ENCODE measurements at places on chromosomes 6 and 20.

- no peak for DNase-seq
Measured at GRCh38 chr6:15674690-15675386, 12.0 kb upstream of the DTNBP1 start.

DNA sequence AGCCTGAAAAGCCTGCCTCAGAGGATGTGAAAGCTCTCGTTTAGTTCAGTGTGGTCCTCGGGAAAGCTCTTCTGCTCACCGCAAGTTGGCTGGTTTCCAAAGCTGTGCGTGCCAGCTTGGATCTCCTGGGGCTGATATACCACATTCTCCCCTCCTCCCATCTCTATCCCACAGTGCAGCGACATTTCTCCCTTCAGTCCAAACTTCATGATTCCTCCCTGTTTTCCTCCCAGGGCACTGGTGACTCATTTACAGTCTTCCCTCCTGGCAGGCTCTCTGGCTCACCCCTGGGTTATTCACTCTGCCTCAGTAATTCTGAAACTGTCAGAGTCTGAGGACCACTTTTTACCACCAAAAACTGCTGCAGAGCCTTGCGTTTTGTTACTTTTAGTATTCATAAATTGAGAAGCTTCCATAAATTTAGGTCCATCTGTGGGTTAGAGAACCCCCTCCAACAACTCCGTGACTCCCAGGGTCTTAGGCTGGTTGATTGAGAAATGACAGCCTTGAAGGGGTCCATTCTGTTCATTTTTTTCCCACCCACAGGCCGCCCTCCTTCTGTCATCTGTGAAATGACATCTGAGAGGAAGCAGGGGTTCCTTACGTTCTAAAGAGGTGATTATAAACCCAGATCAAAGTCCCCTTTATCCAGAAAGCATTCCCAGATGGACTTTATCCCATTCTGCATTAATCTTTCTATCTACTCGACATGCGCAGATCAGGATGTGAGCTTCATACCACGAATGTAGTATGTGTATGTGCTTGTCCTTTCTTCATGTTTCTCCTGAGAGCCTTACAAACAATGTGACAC lies 6.1 kb downstream of the TRIM10 start:
- DNase-seq: no peak

- DNase-seq: no peak
Measured at GRCh38 chr6:117711369-117711768, 36.1 kb downstream of the NUS1 start.

DNA sequence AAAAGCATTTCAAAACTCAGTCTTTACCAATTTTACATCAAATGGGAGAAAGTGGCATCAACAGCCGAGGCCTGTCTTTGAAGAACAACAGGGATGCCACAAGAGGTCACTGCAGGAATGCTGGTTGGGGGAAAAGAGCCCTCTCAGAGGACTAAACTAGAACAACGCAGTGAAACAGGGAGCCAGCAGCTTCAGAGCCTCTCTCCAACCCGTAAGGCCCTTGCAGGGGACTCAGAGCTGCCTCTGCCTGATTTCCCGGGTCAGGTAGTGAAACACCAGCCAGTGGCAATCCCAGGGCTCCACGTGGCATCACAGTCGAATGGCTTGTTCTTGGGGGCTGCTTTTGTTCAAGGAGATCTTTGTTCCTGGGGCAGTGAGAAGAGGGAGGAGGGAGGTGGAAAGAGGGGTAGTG lies 55.0 kb upstream of the KCNK16 start:
- no peak for DNase-seq

DNA sequence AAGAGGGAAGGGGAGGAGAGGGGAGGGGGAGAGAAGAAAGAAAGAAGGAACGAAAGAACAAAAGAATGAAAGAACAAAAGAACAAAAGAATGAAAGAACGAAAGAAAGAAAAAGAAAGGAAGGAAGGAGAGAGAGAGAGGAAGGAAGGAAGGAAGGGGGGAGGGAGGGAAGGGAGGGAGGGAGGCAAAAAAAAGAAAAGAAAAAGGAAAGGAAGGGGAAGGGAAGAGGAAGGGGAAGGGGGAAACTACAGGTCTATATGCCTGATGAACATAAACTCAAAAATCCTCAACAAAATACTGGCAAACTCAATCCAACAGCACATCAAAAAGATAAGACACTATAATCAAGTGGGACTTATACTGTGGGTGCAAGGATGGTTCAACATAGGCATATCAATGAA lies 13.7 kb upstream of the LGSN start:
- no peak for DNase-seq

GRCh38 chr20:50671626-50672025 lies 19.7 kb downstream of the RIPOR3 start:
- no peak for DNase-seq

DNA sequence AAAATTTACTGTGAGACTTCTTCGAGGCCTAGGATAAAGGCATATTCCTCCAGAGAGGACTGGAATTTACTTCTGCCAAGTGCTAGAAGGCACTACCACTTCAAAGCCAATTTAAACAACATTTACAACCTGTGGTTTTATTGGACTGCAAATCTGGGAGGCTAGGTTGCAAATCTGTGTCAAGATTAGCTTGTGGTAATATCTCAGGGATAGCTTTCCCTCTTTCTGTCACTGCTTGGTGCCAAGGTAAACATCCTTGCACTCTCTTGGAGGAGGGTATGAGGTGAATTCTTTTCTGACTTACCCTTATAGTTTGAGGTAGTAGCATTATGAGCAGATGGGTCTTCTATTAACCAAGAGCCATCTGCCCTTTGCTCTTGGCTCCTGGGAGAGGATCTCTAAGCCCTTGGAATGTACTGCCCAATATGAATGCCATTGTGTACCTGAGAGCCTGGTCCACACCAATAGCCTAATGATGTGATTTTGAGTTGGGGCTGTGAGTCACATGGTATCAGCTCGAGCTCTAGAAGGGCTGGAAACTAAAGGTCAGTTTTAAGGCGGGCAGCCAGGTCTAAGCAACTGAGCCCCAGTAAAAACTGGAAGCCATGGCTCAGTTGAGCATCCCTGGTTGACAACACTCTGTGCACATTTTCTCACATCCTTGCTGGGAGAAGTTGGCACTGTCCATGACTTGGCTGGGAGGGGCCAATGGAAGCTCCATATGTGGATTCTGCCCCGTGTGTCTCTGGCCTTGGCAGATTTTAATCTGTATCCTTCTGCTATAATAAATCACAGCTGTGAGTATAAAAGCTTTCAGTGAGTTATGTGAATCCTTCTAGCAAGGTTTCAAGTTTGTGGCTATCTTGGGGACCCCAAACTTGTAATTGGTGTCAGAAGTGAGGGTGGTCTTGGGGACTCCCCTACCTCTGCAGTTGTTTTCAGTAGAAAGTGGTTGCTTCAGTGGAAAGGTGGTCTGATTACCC lies 188.1 kb downstream of the UBE3D start:
- DNase-seq: no peak

DNA sequence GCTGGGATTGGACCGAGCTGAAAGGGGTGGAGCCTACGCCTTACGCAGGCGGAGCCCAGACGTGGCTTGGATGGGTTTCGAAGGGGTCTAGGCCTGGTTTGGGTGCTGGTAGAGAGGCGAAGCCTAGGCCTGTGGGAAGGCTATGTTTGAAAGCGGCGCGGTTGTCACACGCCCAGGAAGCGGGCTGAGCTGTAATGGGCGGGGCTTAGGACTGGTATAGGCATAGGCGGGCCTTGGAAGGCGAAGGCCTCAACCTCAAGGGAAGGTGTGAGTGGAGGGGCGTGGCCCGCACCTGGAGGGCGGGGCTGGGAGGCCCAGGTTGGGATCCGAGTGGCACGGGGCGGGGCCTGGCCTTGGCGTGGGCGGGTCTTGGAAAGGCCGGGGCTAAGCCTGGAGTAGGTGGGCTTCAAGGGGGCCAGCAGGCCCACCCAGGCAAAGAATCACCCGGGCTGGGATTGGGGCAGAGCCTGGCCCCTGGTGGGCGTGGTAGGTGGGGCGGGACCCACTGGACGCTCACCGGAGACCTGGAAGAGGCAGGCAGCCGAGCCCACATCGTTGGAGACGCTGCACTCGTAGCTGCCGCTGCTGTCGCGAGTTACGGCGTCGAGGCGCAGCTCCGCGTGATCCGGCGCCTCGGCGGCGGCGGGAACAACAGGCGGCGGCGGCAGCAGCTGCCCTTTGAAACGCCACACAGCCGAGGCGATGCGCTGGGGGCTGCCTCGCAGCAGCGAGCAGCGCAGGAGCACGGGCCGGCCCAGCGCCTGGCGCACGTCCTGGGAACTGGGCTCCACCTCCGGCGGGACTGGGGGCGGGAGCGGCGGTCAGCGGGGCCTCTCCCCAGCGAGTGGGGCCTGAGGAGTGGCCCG lies 49.0 kb downstream of the MDGA1 start:
- no peak for DNase-seq

GRCh38 chr6:156840606-156841005 lies 63.4 kb downstream of the ARID1B start:
- DNase-seq: no peak

GRCh38 chr20:63033794-63034709 lies 27.3 kb upstream of the BHLHE23 start:
- DNase-seq: no peak

- DNase-seq: peak; percentile 57
Measured at GRCh38 chr6:15491255-15491985, 171.4 kb downstream of the DTNBP1 start.

DNA sequence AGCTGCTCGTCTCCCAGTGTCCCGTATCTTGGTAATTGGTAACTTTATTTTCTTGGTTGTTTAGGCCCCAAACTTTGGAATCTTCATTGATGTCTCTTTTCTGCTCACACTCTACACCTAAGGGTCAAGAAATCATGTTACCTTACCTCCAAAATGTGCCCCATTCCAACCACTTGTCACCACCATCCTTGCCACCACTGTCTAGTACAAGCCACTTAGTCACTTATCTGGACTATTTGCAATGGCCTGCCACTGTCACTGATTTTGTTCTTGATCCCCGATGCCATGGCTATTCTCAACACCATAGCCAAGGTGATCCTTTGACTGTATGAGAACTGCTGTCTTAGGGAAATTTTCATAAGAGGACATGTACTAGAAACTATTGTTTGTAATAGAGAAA lies 46.0 kb upstream of the SLC22A16 start:
- no peak for DNase-seq

DNA sequence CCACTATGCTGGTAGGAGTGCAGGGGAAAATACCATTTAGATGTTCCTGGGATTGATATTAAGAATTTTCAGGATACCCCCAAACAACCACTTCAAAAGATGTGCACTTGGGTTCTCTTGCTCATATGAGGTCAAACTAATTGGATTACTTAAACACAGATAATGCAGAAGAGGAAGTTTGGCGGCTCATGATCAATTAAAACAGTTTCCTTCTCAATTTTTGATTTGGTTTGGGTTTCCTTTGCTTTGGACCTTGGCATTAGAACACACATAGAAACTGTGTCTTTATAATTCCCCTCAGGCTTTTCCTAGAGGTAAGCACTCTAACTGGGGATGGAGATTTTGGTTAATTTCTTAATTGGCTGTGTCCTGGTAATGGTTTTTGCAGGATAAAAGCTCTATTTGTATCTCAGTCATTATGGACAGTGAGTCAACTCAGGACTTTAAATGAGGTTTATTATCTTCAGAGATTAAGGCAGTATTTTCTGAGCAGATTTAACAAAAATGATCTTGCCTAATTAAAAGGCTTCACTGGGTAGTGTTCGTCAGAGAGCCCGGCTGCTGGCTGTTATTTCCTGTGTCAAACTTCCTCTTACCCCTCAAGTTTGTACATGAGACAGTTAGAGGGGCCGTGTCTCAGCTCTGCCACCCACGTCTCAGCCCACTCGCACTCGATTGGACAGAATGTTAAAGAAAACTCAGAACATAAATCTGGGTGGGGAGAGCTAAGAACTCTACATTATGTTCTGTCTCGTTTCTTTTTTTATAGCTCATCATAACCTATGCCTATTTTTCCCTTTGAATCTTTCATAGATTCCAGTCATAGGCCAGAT lies 50.3 kb upstream of the PREP start:
- DNase-seq: no peak

DNA sequence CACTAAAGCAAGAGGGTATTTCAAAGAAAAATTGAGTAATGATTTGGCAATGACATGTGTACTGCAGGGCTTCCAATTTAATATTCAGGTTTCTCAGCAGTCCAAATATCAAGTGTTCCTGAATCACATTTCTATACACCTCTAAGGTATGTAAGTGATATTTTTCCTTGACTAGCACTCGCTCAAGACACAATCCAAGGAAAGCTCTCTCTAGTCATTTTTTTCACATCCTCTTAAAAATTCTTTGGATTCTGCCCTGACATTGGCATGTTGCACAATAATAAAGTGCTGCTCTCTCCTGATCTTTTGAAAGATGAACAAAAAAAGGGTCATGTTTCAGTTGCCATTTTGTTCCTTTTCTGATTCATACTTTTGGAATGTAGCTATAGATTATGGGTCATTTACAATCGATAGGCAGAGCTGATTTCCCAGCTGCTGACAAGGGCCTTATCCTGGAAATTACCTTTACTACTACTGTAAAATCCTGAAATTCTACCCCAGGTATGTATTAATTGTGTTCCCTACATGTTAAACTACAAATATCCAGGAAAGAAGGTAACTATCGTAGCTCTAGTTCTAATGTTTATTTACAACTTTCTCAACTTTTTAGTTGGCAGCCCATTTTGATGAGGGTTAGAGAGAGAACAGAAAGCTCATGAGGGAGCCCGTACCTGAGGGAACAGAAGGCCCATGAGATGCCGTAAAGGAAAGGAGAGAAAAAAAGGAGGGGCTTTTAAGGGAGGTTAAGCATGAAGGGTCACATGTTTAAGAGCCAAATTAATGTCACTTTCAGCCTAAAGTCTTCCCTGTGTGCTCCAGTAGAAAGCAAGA lies 22.2 kb upstream of the ADGRG6 start:
- DNase-seq: no peak
